Glutamatergic neuron (in vitro differentiated cells): ENCODE measurements at places on chromosomes 11 and 22. TPM values are rescaled to one million over a fixed set of nuclear protein-coding genes. Genes with fewer than 3 reads are reported as not detected.
A peak's percentile ranks its signal among the peaks of the same experiment; 100 is the strongest.

The TSGA10IP gene
- not detected for total RNA-seq

The CLTCL1 gene
- 11.8 TPM for total RNA-seq

The KRTAP5-8 gene
- total RNA-seq = not detected

The SYT7 gene
- 93.6 TPM for total RNA-seq

The SPDYC gene
- total RNA-seq = not detected

GRCh38 chr11:128520206-128520887, 67.0 kb downstream of the ETS1 start:
- no peaks in the 10 kb centered on the region for H3K4me1 ChIP-seq
- DNase-seq = no peak
- no peak overlapping the region for H3K27ac ChIP-seq
- H3K36me3 ChIP-seq = no peaks in the 10 kb centered on the region

GRCh38 chr11:57622263-57622662, 24.8 kb downstream of the SERPING1 start:
- no peak for DNase-seq
- no peaks in the 10 kb centered on the region for H3K36me3 ChIP-seq
- no peak overlapping the region for H3K27ac ChIP-seq

- H3K4me1 ChIP-seq = peaks cover 6% of the 10 kb centered on the region
- H3K27ac ChIP-seq = no peak overlapping the region
- H3K27me3 ChIP-seq = peaks cover 7% of the 10 kb centered on the region
Measured at GRCh38 chr11:113697756-113698407, 8.2 kb downstream of the TMPRSS5 start.

DNA sequence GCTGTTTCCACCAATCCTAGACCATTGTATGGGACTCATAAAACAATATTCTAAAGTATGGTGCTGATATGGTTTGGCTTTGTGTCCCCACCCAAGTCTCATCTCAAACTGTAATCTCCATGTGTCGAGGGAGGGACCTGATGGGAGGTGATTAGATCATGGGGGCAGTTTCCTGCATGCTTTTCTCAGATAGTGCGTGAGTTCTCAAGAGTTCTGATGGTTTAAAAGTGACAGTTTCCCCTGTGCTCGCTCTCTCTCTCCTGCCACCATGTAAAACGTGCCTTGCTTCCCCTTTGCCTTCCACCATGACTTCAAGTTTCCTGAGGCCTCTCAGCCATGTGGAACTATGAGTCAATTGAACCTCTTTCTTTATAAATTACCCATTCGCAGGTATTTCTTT, 29.2 kb upstream of the FEZ1 start:
- no peak overlapping the region for H3K4me3 ChIP-seq
- no peaks in the 10 kb centered on the region for H3K36me3 ChIP-seq

DNA sequence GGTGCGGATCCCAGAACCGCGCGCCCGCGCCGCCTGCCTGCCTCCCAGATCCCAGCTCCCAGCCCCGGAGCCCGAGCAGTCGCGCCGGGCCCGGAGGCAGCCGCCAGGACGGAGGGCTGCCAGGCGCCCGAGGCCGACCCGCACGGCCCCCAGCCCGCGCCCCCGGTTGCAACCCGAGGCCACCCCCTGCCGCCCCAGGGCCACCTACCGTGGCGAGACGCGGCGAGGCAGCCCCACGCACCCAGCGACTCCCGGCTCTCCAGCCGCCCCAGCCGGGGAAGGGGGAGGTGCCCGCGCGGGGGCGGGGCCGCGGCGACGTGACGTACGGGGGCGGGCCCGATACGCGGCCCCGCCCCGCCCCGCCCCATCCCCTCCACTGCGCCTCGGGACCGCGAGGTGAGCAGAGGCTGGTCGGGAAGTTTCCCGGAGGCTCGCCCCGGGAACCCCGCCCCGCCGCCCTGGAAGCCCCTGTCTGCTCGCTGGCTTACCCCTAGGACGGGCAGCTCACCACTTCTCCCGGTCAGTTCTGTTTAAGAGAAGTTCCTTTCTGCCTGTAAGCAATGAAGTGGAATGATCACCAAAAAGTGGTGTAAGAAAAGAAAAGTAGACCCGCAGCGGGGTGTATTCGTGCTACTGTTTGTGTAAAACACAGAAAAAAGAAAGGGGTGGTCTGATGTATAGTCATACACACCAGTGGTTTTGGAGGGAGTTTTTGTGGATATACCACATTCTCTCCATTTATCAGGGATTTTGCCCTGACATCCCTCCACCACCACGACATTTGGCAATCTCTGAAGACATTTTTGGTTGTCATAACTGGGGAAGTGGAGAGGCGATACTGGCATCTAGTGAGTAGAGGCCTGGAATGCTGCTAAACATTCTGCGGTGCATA, at the start of gene TPST2:
TSS of gene TPST2 (minus strand) at position 288 of the 892 bp plus-strand sequence. CDS start 48,502 bp downstream, outside the sequence.
- no peaks in the 10 kb centered on the region for H3K36me3 ChIP-seq
- H3K4me1 ChIP-seq = no peaks in the 10 kb centered on the region
- no peak within 1 kb of the TSS for H3K27ac ChIP-seq
- H3K27me3 ChIP-seq = peaks cover 6% of the 10 kb centered on the region
- peak; percentile 79 for DNase-seq

- peak overlapping the region; percentile 20 for H3K27ac ChIP-seq
- H3K36me3 ChIP-seq = no peaks in the 10 kb centered on the region
- peaks cover 3% of the 10 kb centered on the region for H3K27me3 ChIP-seq
- no peaks in the 10 kb centered on the region for H3K4me1 ChIP-seq
- no peak overlapping the region for H3K4me3 ChIP-seq
- DNase-seq = no peak
Measured at GRCh38 chr11:61102667-61103571, 630 bp downstream of the CD5 start.

DNA sequence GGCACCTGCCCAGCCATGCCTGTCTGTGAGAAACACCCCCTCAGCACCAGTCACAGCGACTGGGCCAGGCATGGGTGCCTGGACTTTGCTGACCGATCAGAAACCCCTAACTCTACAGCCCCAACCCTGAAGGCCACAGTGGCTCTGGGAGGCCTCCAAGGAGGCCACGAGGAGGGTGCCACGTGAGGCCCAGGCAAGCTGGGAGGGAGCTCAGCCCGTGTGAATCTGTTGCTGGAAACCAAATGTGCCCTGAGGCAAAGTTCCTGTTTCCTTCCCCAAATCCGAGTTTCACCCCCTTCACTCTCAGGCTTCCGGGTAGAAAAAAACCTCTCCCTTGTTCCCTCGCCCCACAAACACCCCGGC, 1.3 kb downstream of the UNC93B1 start:
- H3K36me3 ChIP-seq = no peaks in the 10 kb centered on the region
- peaks cover 14% of the 10 kb centered on the region for H3K27me3 ChIP-seq
- H3K27ac ChIP-seq = no peak overlapping the region

- no peaks in the 10 kb centered on the region for H3K27me3 ChIP-seq
- no peak overlapping the region for H3K27ac ChIP-seq
- DNase-seq = no peak
- no peak overlapping the region for H3K4me3 ChIP-seq
Measured at GRCh38 chr11:88308576-88308975, 29.0 kb downstream of the CTSC start.

DNA sequence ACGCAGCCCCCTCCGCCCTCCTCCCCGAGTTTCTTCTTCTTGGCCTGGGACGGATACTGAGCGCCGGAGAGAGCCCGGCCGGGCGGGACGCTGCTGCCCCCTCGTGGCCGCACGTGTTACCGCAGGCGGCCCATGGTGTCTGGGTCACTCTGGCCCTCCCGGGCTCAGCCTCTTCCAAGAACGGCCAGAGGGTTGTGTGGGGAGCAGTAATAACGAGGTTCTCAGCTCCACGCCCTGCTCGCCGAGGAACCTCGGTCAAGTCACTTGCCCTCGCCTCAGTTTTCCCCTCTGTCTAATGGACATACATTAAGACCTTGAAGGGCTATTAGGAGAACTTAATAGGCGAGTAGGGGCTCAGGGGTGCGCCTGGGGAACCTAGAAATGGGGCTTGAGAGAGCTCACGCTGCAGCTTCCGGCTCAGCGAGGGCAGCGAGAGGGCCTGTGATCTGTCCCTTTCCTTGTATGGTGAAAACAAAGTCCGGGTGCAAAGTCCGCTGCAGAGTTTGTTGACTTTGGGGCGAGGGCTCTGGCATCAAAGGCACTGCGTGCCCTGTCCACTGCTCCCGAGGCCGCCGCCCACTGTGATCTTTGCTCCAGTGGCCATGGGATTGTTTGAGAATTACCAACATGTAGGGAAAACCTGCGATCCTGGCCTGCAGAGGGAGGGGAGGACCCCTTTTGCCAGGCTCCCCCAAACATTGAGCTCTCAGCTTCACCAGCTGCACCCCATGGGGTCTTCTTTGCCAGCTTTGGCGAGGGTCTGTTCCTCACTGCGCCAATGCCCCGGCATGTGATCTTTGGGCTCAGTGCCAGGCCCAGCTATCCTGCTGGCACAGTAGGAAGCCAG, 14.4 kb upstream of the LRP5 start:
- H3K4me3 ChIP-seq = no peak overlapping the region
- peak; percentile 87 for DNase-seq
- H3K27me3 ChIP-seq = no peaks in the 10 kb centered on the region
- no peaks in the 10 kb centered on the region for H3K4me1 ChIP-seq
- H3K36me3 ChIP-seq = no peaks in the 10 kb centered on the region

GRCh38 chr11:118202599-118203422, 22.0 kb downstream of the JAML start:
- no peaks in the 10 kb centered on the region for H3K27me3 ChIP-seq
- no peaks in the 10 kb centered on the region for H3K36me3 ChIP-seq
- H3K4me3 ChIP-seq = no peak overlapping the region
- no peak overlapping the region for H3K27ac ChIP-seq
- no peaks in the 10 kb centered on the region for H3K4me1 ChIP-seq

DNA sequence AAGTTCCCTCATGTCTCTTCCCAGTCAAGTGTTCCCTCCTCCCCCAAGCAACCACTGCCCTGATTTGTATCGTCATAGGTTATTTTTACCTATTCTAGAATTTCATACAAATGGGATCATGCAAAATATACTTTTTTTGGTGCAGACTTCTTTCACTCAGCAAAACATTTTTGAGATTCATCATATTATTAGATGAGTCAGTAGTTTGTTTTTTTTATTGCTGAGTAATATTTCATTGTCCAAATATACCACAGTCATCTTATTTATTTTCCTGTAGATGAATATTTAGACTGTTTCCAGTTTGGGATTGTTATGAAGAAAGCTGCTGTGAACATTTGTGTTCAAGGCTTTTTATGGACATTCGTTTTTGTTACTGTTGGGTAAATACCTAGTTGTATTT, 126.2 kb upstream of the SEZ6L start:
- H3K4me1 ChIP-seq = no peaks in the 10 kb centered on the region
- no peak overlapping the region for H3K4me3 ChIP-seq
- DNase-seq = no peak
- H3K36me3 ChIP-seq = no peaks in the 10 kb centered on the region
- no peak overlapping the region for H3K27ac ChIP-seq

- no peak overlapping the region for H3K4me3 ChIP-seq
- no peak for DNase-seq
- H3K36me3 ChIP-seq = no peaks in the 10 kb centered on the region
- H3K27ac ChIP-seq = peak overlapping the region; percentile 38
- no peaks in the 10 kb centered on the region for H3K27me3 ChIP-seq
Measured at GRCh38 chr22:39308614-39309363, 10.6 kb downstream of the RPL3 start.

DNA sequence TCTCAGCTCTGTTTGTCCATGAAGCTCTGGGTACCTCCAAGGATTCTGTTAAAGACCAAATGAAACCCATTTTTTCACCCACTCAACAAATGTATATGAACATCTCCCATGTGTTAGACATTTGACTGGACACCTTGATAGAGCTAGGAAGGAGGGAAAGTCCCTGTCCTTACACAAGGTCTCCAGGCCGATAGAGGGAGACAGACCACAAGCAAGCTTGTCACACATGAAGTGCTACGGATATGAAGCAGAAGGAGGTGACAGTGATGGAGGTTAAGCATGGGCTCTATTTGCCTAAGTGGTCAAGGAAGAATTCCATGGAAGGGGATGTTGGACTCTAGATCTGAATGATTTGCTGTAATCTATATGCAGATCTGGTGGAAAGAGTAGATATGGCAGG, 138.5 kb downstream of the MYO18B start:
- H3K27ac ChIP-seq = no peak overlapping the region
- peaks cover 7% of the 10 kb centered on the region for H3K4me1 ChIP-seq
- H3K4me3 ChIP-seq = no peak overlapping the region

DNA sequence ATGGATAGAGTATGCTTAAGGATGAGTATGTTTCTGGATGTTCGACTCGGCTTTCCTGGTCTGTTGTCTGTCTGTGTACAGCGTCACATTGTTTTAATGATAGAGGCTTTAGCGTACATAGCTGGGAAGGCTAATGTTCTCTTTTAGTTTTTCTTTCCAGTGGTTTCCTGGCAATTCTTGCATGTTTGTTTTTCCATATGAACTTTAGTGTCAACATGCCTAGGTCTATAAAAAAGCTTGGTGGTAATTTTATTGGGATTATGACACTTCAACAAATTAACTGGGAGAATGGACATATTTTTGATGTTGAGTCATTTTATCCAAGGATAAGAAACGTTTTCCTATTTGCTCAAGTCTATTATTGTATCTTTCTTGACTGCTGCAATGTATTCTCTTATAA, 17.6 kb downstream of the F2 start:
- DNase-seq = no peak
- H3K4me3 ChIP-seq = no peak overlapping the region

GRCh38 chr22:40462195-40462984, 92.0 kb downstream of the SGSM3 start:
- DNase-seq = no peak
- H3K36me3 ChIP-seq = peaks cover 9% of the 10 kb centered on the region
- no peak overlapping the region for H3K27ac ChIP-seq

DNA sequence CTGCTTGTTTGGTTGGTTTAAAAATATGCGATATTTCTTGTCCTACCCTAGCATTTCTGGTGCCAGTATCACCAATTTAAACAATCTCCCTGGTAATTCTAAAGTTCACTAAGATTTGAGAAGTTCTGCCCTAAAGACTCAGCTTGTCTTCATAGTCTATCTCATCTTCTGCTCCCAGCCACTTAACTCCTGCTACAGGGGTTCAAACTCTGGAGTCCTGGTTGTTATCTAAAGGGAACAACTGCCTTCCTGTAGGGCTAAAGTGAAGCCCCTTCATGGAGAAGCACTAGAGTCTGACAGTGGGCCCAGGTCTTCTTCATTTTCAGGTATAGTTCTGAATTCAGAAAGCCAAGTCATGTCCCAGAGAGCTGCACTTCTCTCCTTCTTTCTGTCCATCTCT, 73.2 kb downstream of the CTNND1 start:
- H3K27ac ChIP-seq = no peak overlapping the region
- no peak overlapping the region for H3K4me3 ChIP-seq
- H3K4me1 ChIP-seq = no peaks in the 10 kb centered on the region
